ENCODE measurements at places on chromosomes 11 and 22.

- no peak for DNase-seq
Measured at GRCh38 chr11:82837650-82838049, 62.6 kb downstream of the PRCP start.

DNA sequence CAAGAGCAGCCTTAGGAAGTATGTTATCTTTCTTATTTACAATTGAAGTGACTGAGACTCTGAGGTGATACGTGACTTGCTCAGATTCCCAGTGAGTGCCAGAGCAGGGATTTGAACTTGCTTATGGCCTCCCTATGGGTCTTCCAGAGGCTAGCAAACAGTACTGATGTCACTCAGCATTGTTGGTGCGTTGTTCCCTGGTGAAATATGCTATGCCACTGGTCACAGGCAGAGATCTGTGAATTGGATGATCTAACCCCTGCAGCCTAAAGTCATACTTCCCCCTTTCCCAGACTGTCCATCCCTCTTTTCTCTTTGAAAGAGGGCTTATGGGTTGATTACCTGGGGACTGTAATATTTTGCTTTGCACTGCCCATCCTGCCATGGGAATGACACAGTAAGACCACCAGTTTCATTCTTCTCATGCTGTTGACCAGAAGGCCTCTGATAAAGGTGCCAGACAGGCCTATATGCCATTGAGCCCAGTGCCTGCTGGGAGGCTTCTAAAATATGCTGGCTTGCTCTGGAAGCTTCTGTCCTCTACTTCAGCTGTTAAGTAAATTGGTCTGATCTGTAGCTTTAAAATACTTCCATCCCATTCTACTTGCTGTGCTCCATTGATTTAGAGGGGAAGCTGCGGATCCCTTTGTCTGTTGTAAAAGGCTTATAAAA is 152.2 kb upstream of the E2F8 start:
- no peak for DNase-seq

- DNase-seq: no peak
Measured at GRCh38 chr11:75507571-75507970, 18.2 kb downstream of the GDPD5 start.

DNA sequence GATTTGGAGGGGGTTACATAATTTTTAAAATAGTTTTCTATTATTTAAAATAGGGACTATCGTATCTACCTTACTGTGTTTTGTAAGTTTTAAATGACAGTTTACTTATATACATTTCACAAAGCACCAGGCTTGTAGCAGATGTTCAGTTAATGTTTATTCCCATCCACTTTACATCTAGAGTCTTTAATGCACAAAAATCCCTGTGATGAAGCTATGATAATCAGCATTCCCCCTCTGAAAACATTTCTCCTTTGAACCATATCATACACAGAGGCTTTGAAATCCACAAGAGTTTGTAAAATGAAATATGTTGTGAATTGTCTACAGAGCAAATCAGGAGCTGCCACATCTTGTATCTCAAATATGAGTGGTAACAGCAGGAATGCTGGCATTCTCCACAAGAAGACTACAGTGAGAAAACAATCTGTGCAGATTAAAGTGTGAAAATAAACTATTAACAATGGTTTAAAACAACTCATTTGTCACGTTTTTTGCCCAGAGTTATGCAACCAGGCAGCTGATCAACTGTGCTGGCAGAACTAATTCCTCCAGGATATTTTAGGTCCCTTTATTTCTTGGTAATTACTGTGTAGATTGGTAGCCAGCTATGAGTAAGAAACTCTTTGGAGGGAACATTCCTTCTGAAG is 699.1 kb upstream of the ARHGAP42 start:
- DNase-seq: no peak

- no peak for DNase-seq
Measured at GRCh38 chr22:41821471-41822316, 11.2 kb upstream of the SREBF2 start.

- no peak for DNase-seq
Measured at GRCh38 chr11:134499990-134500389, 87.9 kb upstream of the B3GAT1 start.

DNA sequence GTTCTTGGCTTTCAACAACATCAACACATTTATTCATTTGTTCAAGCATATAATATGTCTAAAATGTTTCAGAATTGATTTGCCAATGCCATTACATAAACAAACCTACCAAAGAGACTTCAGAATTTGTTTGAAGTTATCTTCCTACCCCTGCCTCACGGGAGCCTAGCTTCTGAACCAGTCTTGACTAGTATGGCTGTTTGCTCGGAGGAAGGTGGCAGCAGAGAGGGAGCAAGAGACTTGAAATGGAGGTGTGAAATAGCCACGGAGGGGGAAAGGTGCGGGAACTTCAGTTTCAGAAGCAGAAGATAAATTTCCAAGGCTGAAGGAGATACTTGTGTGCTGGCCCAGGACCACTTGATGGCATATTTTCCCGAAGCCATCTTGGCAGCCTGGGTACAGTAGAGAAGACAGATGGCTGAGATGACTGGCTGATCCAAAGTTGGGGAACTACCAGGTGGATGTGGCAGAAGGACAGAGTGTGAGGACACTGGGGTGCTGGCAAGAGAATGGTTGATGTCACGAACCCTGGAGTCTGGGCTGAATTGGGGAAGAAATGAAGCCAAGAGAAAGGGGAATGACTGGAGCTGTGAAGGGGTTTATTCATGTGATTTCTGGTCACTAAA is 14.0 kb upstream of the MTCH2 start:
- no peak for DNase-seq

- DNase-seq: no peak
Measured at GRCh38 chr11:5992604-5993251, 5.9 kb upstream of the OR52L1 start.

DNA sequence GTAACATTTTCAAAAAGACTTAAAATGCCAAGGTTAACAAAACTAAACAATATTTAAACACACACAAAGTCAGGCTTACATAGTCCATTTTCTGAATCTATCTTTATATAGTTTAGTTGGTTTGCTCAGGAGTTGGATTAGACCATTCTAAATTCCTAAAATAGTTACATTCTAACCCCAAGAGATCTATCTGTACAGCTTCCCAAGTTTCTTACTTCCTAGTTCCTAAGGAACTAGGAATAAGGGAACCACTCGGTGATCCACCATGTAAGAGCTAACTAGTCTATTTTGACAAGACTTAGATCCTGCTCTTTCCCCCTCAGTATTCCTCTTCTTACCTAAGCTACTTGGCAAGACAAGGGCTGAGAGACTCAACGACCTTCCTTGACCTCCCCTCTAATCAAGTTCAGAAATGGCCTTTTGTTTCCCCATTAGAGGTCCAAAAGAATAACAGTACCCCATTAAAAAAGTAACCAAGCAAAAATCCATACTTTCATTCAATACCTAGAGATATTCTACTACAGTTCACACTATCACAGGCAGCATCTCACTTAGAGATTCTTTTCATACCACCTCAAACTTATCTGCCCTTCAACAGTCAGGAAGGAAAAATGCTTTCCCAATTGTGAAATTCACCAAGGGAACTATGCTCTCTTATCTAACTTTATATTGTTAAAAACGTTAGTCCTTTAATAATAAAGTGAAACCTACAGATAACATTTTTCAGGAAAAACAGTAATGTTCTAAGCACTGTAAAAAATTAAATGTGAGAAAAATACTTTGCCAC is 253.1 kb downstream of the TTC28 start:
- no peak for DNase-seq

- DNase-seq: no peak
Measured at GRCh38 chr11:63242089-63242781, 1.2 kb downstream of the SLC22A25 start.

DNA sequence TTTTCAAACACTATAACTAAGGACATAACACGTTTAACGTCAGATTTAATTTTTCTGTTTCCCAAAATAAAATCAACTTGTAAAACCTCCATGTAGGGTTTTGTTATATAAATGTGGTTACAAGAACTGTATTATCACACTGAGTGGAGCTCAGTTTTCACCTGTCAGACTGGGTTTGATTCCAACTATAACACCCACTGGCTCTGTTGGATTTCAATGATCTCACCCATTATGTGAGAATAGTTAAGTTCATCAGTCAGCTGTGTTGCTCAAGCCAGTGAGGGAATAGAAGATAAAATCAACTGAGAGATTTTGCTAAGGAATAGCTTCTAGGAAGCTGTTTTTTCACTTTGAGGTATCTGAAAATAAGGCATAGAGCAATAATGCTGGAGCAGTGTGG is 5.1 kb upstream of the OR52R1 start:
- no peak for DNase-seq

GRCh38 chr11:62770778-62771143 is 435 bp upstream of the TAF6L start:
- DNase-seq: no peak
